Fibroblast of lung (primary cell): ENCODE measurements at places on chromosomes 6 and 20. TPM values are rescaled to one million over a fixed set of nuclear protein-coding genes. Genes with fewer than 3 reads are reported as not detected.

GRCh38 chr6:14092838-14093789 is 24.5 kb upstream of the CD83 start:
- DNase-seq: peak; percentile 61

GRCh38 chr20:58918621-58919020 is 62.4 kb upstream of the NELFCD start:
- no peak for DNase-seq

DNA sequence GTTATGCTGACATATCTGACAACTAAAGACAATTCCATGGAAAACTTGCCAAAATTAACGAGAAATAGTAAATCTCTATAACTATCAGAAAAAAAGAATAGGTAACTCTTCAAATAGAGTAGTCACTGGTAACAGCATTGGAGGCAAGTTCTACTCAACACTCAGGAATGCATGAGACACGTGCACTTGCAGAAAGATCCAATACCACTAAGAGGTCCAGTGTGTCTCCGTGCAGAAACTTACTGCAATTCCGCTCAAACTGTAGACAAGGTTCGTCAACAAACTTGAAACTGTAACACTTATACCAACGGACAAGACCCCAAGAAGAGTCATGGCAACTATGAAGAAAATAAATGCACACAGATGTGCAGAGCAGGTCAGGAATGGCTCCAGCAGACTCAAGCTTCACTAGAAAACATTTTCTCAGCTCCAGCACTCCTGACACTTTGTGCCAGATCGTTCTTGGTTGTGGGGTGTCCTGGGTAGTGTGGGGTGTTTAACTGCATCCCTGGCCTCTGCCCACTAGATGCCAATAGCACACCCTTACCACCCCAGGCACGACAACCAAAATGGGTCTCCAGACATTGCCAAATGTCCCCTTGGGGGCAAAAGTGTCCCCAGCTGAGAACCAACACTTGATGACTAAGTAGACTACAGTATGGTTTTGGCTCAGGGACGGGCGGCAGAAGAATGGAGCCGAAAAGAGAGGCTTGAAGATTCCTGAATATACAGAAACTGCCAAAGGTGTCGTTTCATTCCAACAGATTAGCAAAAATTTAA is 134.8 kb downstream of the DTNBP1 start:
- DNase-seq: peak; percentile 33

DNA sequence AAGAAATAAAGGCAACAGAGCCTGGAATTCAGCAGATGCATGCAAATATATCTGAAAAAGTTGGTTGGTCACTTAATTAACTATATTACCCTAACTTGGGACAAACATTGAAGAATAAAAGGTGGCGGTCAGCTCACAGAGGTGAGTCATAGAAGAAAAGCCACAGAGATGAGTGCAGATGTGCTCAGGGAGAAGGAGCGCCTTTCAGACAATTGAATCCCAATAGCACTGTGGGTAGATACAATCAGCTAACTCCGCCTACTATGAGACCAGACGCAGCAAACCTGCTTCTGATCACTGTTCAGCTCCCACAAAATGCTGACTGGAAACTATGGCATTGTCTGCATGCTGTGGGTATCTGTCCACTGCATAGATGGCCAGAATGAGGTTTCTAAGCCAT is 447.8 kb downstream of the PTPRT start:
- no peak for DNase-seq

DNA sequence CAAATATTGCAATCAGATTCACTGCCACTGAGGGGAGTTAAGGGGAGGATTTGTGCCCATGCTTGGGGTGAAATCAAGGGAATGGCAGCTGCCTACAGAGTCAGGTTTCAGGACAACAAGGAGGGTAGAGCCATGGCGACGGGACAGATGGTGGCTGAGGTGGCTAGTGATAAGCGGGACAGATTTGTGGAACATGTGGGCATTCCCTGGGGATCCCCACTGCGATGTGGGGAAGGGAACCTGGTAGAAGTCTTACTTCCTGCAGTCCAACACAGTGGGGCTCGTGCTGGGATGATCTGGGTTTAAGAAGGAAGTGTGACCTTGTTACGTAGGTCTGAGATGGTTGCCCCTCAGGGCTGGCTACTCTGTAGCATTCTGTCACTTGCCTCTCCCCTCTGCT is 292.0 kb upstream of the JARID2 start:
- no peak for DNase-seq

DNA sequence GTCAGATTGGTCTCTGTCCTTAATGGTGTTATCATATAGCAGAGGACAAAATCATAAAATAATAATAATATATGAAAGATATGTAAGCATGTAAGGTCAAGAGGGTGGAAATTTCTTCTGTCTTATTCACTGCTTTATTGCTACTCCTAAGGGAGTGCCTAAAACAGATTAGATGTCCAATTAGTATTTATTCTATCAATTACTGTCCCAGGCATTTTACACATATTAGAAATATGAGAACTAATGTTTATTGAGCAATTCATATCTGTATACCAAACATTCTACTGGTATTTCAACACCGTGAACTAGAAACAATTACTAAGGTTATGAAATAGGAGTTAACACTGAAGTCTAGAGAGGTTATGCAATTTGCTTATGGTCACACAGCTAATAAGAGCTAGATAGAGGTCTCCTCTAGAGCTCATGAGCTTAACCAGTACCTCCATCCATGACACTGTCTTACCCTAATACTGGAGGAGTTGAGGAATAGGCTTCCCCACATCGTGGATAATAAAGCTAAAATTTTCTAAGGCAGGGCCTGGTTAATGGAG is 302.3 kb downstream of the PLCB1 start:
- no peak for DNase-seq

DNA sequence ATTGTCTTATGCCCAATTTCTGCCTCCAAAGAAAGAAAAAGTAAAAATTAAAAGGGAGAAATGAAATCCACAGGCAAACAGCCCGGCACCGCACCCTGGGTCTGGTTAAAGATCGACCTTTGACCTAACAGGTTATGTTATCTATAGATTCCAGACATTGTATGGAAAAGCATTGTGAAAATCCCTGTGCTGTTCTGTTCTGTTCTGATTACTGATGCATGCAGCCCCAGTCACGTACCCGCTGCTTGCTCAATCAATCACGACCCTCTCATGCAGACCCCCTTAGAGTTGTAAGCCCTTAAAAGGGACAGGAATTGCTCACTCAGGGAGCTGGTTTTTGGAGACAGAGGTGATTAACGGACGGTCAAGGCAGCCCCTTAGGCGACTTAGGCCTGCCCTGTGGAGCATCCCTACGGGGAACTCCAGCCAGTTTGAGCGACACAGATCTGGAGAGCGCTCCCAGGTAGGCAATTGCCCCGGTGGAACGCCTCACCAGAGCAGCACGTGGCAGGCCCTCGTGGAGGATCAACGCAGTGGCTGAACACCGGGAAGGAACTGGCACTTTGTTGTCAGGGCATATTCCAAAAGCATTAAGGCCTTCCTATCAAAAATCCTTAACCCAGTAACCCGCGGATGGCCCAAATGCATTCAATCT is 12.0 kb upstream of the HFE start:
- DNase-seq: no peak

GRCh38 chr6:165497472-165497871 is 165.6 kb downstream of the PDE10A start:
- no peak for DNase-seq

GRCh38 chr6:6368684-6369052 is 48.2 kb upstream of the F13A1 start:
- DNase-seq: no peak

GRCh38 chr6:92201618-92202017 is 1217.7 kb downstream of the EPHA7 start:
- peak; percentile 1 for DNase-seq

GRCh38 chr20:59705651-59706399 is 101.5 kb downstream of the PHACTR3 start:
- no peak for DNase-seq

DNA sequence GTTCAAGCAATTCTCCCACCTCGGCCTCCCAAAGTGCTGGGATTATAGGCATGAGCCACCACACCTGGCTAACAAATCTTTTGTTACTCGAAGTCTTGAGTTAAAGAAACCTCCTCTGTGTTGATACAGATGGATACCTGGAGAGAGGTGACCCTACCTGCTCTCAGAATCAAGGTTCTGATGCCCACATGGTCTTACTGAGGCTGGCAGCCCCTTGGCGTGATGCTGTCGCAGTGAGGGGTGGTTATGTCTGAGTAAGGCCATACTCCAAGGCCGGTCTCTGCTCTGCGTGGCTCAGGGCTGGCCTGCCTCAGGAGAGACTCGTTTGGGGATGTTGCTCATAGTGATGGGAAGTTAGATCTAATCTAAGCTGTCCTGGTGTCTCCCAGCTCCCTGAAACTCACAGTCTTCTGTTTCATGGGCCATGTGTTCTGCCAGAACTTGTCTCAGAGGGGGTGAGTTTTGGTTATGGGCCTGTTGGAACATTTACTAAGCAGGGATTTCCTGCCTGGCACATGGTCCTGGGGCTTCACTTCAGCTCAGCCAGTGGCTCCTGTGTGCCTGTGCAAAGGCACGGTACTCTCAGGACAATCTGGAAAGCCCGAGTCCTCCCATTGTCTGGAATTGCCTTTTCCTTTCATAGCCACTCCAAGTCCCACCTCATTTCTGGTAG is 17.5 kb upstream of the TRAF3IP2 start:
- no peak for DNase-seq

GRCh38 chr6:146341493-146342230 is 202.0 kb upstream of the RAB32 start:
- peak; percentile 58 for DNase-seq

TSPO2 gene
- not detected in 2 replicates for total RNA-seq

RSPH9 gene
- total RNA-seq: 1.5 and 1.7 TPM in 2 replicates

C2 gene
- 16.8 and 27.2 TPM in 2 replicates for total RNA-seq

KCNQ5 gene
- 4.6 and 4.9 TPM in 2 replicates for total RNA-seq

VIP gene
- not detected in 2 replicates for total RNA-seq

PAQR8 gene
- total RNA-seq: 5.1 and 6.1 TPM in 2 replicates

SPATA25 gene
- total RNA-seq: 1.5 and 3.6 TPM in 2 replicates
